ENCODE measurements at places on chromosomes 6 and 20. TPM values are rescaled to one million over a fixed set of nuclear protein-coding genes. Genes with fewer than 3 reads are reported as not detected.

- no peak for DNase-seq
These were observed 49.7 kb downstream of the PTPRA start for GRCh38 chr20:2922957-2923356.

DNA sequence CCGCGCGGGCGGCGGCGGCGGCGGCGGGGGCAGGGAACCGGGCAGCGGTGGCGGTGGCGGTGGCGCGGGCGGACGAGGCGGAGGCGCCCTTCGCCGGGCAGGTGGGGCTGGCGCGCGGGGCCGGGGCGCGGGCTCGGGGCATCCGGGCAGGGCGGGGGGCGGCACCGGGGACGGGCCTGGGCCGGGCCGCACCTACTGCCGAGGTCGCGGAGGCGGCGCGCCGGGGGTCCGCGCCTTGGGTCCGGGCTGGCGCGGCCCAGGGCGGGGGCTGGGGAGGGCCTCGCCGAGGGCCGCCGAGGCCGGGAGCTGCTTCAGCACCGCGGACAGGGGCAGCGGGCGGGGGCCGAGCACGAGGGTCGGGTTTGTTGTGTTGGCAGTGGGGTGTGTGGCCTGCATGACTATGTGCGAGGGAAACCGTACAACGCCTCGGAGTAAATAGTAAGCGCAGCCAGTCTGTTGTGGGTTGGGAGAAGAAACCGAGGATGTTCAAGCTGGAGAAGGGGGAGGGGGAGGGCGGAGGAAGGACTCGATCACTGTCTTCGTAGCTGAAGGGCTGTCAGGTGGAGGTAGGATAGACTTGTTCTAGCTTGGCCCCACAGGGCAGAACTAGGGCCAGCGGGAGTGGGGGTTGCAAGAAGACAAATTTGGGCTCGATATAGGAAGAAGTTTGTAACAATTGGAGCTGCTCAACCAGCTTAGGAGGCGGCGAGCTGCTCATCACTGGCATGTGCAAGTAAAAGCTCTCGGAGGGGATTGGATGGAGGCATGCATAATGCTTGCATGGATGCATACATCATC is 593 bp downstream of the MMP24 start:
- peak; percentile 79 for DNase-seq

CLVS2 gene
- total RNA-seq = 0.46 TPM

GRCh38 chr6:134114918-134115714 is 62.7 kb upstream of the SLC2A12 start:
- DNase-seq = no peak

GRCh38 chr6:55260181-55260580 is 67.1 kb upstream of the GFRAL start:
- no peak for DNase-seq

DNA sequence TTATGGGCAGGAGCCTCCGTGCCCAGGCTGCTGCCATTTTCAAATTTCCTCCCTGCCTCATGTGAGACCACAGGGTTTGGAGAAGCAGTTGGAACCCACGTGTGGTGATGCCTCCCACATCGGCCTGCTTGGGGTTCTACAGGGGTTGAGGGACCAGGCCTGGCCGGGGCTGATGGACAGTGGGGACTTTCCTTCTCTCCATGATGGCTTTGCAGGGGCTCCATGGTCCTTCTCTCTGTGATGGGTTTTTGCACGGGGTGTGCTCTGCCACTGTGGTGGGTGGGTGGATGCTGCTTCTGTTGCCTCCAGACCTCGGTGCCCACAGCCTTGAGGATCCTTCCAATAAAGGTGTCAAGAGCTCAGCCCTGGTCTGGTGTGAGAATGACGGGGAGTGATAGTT is 54.4 kb downstream of the ADNP start:
- no peak for DNase-seq

GRCh38 chr6:144797881-144798589 is 512.9 kb downstream of the UTRN start:
- DNase-seq = no peak

DNA sequence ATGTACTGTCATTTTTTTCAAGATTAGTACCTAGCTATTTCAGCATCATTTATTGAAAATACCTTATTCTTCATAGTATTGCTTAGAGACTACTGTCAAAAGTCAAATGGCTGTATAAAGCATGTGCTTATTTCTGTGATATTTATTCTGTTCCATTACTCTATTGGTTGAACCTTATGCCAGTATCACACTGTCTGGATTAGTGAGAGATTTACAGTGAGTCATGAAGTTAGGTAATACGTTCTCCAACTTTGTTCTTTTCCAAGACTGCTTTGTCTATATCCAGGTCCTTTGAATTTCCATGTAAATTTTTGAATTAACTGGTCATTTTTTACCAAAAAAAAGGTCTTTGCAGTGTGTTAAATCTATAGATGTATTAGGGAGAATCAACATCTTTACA is 18.6 kb upstream of the RNF217 start:
- DNase-seq = no peak

GRCh38 chr20:46388937-46389336 is 17.5 kb downstream of the ELMO2 start:
- no peak for DNase-seq

GRCh38 chr20:51584116-51584515 is 41.6 kb upstream of the NFATC2 start:
- no peak for DNase-seq

CRYBG1 gene
- 9.1 TPM for total RNA-seq

GRCh38 chr20:4603724-4604123 is 118.0 kb upstream of the PRND start:
- DNase-seq = no peak

ASIP gene
- not detected for total RNA-seq

GRCh38 chr20:63538204-63539091 is 1.3 kb upstream of the PTK6 start:
- peak; percentile 62 for DNase-seq

- no peak for DNase-seq
These were observed 54.6 kb downstream of the PPARD start for GRCh38 chr6:35396991-35397390.

VWA7 gene
- total RNA-seq = 1.2 TPM

DNA sequence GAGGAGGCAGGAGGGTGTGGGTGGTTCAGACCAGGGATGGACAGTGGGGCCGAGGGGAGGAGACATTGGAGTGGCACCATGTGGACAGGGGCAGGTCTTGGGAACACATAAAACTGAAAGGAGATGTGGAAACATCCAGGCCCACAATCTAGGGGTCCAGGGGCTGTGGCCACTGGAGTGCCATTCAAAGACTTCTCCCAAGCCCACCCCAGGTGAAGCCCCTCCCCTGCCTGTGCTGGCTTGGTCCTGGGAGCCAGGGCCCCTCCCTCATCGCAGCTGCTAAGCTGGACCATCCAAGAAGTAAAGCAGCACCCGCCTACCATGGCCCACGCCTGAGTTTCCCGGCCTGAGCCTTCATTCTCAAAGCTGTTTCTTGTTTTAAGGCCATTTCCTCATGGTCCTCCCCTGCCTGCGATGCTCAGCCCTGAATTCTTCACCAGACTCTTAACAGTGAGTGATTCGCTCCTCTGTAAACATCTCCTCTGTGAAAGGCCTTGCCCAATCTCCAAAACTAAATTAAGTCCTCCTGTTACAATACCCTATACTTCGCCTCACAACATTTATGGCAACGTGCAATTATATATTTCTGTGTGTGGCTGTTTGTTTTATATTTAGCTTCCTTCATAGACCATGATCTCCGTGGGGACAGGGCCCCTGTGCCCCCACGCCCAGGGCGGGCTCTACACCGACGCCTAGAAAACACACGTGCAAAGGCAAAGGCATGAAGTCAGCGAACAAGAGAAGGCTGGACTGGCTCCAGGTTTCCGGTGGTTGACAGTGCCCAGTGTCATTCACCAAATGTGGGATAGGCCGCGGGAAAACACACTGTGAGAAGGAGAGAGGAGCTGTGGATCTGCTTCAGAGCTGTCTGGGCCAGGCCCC is 267.8 kb downstream of the ERMARD start:
- no peak for DNase-seq

DNA sequence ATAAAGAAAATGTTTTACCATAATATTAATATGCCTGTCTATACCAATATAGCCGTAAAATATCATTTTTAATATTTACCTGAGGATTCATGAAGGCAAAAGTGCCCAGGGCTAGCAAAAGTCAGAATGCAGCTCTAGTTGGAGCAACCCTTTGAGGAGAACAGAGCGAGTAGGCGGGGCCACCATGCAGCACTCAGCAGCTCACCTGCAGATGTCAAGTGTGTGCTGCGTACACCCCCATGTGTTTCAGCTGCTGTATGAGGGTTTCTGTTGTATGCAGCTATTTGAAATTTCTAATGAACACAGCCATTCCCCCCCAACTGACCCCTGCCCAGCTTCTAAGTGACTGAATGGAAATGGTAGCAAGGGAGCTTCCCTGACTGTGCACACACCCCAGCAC is 508.0 kb downstream of the QKI start:
- no peak for DNase-seq

TUBB2B gene
- 627 TPM for total RNA-seq

DNA sequence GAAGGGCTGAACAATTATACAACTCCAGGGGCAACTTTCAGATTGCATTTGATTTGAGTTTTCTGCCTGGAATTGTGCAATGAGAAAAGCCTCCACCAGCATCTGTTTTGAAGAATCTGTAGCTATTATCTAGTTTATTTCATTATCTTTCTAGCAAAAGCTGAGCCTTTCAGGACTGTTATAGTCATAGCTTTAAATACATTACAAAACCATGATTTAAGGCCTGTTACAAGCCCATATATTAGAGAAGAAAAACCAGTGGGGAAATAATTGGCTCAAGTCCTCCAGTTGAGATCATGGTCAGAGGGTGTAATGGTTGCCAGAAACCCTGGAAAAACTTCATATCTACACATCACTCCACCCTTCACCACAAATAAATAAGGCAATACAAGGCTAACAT is 676.2 kb downstream of the HDGFL1 start:
- DNase-seq = no peak

DNA sequence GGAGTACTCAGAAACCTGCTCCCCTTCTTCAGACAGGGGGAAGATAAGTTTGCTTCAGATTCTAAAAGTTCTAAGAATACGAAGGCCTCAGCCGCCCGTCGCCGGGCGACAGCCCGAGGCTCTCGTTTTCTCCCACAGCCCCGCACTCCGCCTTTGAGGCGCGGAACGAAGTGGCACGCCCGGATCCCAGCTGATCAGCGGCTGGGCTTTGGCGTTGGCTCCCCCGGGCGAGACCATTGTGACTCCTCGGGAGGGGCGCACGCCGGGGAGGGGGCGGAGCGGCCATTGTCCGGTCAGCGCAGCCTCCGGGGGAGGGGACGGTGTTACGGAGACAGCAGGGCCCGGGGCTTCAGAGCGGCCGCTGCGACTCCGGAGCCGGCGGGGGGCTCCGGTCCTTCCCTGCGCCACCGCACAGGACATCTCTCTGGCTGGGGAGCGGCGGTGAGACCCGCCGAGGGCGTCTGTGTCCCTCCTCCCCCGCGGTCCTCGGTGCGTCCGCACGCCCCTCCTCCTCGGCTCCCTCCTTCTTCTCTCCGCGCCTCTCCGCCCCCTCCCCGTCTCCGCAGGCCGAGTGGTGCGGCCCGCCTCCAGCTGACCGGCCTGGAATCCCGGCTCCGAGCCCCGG is at the start of gene ZFAND3:
Gene ZFAND3, plus strand, starts transcription at position 551 of the 625 bp plus-strand sequence. CDS start 219 bp downstream, outside the sequence.
- DNase-seq = peak; percentile 96

GRCh38 chr6:112085286-112086065 is 1.8 kb downstream of the TUBE1 start:
- no peak for DNase-seq

GNMT gene
- 1.6 TPM for total RNA-seq

- DNase-seq = no peak
These were observed 10.0 kb upstream of the UQCC2 start for GRCh38 chr6:33721508-33721907.

SLC35F1 gene
- 11.0 TPM for total RNA-seq

NOTCH4 gene
- 2.4 TPM for total RNA-seq

DNA sequence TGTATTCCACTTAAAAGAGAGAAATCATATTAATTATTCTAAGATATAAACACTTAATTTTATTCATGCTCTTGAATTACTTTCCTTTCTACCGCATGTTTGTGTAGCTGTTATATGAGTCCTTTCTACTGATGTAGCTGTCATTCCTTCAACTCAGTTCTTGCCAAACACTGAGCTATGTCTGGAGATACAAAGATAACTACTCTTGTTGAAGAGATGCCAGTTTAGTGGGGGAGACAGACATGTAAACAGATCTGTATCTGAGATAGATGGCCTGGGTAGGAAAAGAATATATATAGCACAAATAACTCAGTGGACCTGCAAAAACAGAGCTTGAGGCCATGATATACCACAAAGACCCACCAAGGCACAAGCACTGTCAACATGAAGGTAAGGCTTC is 157.3 kb downstream of the BTBD9 start:
- DNase-seq = no peak

DNA sequence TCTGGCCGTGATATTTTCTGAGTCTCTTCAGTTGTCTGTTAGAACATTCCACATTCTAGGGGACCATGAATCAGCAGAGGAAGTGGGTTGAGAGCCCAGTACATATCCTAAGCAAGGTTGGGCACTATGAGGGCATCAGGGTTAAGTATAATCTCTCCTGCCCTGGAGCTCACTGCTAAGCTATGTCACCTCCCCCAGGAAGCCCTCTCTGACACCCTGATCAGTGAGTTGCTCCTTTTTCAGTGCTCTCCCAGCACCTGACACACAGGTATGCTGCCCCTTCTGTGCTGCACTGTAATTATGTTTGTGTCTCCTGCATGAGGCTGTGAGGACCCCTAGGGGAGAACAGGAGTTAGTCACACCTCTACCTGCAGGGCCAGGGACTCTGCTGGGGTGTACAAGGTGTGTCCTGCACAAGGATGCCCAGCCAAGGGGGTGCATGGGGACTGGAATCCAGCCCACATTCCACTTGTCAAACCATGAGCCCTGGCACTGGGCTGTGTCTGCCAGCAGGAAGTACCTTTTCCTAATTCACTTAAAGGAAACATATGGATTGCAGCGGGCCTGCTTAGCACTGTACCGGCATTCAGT is 3.9 kb downstream of the RAB44 start:
- DNase-seq = no peak

GRCh38 chr6:29737707-29738630 is 14.7 kb downstream of the HLA-F start:
- peak; percentile 81 for DNase-seq

GRCh38 chr6:32852844-32853540 is 512 bp downstream of the TAP1 start:
- peak; percentile 53 for DNase-seq

DNA sequence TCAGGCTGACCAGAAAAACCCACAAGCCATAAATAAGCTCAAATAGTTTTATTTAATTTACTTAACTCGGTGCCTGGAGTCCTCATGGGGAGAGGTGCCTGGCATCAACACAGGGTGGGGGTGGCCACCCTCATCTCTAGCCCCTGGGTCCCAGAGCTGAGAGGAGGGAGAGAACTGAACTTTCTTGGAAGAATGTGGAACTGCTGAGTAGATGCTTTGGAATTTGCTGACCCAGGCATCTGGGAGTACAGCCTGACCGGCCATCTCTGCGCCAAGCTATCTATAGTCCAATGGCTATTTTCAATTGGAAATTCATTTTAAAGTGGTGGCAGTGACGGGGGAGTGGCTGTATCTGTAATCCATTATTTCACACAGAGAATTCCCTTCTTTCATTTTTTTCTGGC is 104.8 kb downstream of the CDH26 start:
- DNase-seq = no peak

DNA sequence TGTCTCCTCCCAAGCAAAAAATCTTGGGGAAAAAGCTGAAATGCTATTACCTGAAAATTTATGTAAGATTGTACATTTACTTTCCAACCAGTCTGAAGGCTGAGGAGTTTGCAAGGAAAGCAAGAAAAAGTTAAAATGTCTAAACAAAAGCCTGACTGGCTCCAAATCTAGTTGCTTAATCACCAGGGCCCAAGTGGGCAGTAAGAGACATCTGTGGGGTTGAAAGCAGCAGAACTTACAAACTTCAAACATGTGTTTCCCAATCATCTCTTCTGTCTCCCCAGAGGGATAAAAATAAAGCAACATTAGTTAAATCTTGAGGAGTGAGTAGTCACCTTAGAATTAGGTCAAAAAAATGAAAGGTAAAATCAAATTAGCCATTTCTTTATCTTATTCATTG is 98.6 kb downstream of the OGFRL1 start:
- no peak for DNase-seq
